ENCODE measurements at places on chromosomes 11 and 22.
A peak's percentile ranks its signal among the peaks of the same experiment; 100 is the strongest.

- no peak for DNase-seq
Measured at GRCh38 chr11:113396690-113397089, 9.1 kb downstream of the ANKK1 start.

GRCh38 chr11:5004424-5005274, 10.0 kb downstream of the OR51L1 start:
- DNase-seq = peak; percentile 87

DNA sequence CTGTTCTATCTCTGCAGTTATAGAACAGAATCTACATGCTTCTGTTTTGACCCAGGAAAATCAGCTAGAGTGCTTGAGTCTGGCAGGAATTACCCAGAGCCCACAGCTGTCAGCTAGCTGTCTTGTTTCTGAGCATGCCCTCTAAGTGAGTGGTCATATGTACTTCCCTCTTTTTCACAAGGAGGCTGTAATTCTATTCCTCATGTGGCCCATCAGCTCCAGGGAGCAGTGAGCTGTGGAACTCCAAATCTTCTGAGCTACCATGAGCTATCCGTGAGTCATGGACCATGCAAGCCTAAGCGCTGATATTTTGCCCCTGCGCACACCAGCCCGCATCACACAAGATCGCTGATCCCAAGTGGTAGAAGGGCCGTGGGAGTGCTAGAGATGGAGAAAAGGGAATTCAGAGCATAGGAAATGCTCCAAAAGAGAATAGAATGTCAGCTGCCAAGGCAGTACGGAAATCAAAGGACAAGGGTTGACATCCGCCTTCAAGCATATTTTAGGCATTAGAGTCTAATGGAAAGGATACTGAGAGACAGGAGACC, 5.4 kb downstream of the FJX1 start:
- no peak for DNase-seq

DNA sequence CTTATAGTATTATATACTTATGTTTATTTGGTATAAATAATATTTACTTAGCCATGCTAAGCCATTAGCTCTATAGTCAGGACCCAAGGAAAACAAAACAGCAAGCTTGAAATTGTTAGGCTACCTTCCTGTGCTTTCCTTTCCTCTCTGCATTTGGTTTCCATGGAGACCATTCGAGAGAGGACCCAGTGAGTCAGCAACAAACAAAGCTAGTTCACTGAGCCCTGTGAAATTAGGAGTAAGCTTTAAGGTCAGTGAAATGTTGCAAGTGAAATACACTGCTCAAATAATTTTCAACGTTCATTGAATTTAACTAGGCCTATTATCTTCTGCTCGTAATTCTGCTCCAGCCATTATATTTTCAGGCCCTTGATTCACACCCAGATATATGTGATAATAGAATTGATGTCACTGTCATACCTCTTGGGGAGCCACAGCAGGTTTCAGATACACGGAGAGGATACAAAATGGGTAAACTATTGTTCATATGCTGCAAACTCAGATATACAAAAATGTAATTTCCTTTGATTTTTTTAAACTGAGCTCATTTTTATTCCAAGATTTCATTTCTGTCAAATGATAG, 9.1 kb upstream of the OR10D3 start:
- DNase-seq = no peak

DNA sequence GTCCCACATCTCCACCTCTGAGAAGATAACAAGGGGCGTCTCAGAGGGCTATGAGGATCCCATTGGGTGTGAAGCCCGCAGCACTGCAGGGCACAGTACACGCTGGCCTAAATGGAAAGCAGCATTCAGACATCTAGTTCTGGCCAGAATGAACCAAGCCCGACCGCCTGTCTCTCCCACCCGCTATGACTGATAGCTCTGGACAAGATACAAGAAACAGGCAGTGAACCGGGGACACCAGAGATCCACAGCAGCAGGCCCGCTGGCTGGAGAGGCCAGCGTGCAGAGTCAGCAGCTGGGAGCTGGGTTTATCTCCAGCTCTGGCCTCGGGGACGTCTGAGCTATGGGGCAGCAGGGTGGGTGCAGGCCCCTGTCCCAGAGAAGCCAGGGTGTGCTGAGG, 9.6 kb downstream of the CERK start:
- no peak for DNase-seq

DNA sequence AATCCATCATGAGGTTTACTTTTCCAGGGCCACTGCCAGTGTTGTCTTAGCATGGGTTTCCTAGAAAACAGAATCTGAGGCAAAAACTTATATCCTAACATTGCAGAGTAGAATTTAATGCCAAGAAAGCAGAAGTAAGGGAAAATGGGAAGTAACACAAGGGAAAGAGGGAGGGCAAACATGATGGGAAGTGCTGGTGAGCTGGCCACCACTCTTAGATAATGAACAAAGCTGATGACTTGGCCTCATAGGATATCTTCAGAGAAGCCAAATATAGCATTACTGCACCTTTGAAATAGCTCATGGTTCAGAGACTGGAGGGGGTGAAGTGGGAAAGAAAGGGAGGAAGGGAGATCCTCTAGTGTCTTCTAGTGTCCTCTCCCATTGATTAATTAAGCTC, 24.8 kb upstream of the CALCB start:
- no peak for DNase-seq

DNA sequence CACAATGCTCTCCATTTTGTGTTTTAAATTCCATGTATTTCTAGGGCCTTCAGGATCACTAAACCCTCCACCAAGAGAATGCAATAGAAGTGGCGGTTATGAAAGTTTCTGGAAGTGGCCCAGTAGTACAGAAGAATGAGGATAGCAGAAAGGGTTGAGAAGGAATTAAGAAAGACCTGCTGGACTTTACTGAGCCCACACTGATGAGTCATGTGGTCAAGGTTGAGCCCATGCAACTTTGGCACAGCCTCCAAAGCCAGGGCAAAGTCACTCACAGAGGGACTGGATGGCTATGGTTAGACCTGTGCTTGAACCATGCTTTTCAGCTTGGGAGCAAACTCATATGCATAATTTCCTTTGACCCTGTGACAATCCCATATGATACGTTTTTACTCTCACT, 102.9 kb upstream of the PLET1 start:
- no peak for DNase-seq

DNA sequence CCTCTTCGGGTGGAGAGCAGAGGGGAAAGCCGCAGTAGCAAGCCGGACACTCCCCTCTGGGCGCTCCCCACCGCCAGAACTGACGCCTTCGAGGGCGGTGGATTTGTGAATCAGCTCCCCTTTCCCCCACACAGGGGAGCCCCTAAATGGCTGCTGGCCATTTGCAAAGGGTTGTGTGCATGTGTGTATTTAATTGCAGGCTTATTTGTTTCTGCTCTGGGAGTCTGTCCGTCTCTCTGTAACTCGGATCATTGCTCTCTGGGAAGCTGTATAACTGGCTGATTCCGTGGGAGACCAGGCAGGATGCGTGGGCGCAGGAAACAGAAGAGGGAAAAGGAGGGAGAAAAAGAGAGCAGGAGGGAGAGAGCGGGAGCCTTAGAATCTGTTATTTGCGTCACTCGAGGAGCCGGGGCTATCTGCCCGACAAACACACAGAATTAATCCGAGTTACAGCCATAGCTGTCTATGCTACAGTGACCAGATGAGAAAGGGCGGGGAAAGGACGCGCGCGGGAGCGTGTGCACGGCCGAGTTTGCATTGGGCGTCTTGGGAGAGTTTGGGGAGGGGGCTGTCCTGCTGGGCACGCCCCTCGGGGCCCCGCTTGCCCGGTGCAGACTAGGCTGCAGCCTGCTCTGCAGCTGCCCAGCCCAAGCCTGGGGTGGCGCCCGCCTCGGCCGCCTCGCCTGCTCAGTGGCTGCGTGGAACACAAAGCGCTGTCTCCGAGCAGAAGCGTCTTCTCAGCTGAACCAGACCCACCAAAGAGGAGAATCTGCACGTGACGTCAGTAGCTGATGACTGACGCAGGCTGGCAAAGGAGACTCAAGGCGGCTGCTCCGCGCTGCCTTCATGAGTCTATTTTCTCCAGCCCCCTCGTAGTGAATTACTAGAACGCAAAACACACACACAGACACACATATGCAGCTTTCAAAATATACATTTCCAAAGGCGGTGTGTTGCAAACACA, 105.3 kb upstream of the HSD17B12 start:
- peak; percentile 66 for DNase-seq

DNA sequence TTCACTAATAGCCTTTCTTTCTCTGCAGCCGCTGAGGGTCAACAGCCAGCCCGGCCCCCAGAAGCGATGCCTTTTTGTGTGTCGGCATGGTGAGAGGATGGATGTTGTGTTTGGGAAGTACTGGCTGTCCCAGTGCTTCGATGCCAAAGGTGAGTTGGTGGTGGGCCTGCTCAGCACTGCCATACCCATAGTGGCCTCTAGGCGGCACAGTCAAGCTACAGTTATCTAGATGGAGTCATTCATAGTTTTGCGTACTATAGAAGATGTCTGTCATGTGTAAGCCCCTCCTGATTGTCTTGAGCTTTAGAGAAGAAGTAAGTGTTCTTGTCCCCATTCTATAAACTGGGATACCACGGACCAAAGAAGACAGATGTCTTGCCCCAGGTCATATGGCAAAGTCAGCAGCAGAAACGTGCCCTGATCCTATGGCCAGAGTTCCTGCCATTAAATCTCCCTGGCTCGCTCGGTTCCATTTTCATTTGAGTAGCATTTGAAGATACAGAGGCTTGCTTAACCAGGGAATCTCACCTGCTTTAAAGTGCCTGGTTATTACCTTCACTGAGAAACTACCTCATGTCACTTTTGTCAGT, 42.1 kb upstream of the CRTAM start:
- DNase-seq = no peak

- no peak for DNase-seq
Measured at GRCh38 chr22:42880815-42881214, 23.7 kb upstream of the ARFGAP3 start.

- no peak for DNase-seq
Measured at GRCh38 chr11:133826866-133827265, 18.4 kb downstream of the SPATA19 start.

GRCh38 chr22:21672107-21672629, 6.4 kb downstream of the PPIL2 start:
- no peak for DNase-seq

DNA sequence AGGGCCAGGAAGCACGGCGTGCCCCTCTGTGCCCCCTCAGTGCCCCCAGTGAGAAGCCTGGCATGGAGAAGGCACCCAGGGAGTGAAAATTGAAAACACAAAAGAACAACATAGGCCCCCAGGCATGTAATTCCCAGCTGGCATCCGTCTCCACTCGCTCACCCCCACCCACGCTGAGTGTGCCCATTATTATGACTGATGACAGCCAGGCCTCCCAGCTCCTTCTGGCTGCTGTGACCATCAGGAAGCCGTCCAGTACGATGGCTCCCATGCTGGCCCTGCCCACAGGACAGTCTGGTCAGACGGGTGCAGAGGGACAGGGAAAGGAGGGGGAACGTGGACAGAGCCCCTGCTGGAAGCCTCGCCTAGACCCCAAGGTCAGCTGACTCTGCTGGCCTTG, 30.1 kb downstream of the ELFN2 start:
- DNase-seq = no peak

DNA sequence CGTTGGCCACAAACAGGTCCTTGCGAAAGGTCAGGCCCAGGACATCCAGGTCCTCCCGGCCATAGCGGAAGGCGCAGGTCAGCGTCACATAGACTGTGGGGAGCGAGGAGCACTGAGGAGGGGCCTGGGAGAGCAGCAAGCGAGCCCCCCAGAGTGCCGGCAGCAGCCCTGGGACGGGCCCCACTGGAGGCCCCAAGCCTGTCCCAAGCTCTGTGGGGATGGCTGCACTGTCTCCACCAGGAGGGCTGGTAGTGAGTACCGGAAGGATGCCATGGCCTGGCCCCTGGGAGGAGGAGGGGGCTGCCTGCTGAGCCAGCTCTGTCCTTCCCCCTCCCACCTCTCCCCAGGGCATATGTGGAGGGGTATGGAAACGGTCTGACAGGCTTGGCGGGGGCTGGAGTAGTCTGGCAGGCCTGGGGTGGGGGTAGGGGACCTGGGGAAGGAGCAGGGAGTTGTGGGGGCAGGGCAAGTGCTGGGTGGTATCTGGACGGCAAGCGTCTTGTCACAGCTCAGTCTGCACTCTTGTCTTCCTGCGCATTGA, 42.9 kb downstream of the TPBGL start:
- DNase-seq = no peak

DNA sequence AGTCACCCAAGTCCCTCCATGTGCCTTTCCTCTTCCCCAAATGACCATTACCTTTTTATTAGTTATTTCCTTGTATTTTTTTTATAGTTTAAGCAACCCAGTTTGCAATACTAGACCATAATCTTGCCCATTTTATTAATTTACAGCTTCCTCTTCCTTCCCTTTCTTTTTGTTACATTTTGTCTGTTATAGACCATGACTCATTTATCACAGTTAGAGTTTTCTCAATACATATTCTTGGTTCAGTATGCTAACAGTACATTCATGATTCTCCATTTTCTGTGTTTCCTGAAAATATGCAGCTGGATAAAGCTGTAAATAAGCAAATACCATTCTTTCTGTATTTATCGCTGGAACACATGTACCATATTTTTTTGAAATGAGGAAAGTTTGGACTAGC, 376.7 kb upstream of the RAG2 start:
- no peak for DNase-seq

DNA sequence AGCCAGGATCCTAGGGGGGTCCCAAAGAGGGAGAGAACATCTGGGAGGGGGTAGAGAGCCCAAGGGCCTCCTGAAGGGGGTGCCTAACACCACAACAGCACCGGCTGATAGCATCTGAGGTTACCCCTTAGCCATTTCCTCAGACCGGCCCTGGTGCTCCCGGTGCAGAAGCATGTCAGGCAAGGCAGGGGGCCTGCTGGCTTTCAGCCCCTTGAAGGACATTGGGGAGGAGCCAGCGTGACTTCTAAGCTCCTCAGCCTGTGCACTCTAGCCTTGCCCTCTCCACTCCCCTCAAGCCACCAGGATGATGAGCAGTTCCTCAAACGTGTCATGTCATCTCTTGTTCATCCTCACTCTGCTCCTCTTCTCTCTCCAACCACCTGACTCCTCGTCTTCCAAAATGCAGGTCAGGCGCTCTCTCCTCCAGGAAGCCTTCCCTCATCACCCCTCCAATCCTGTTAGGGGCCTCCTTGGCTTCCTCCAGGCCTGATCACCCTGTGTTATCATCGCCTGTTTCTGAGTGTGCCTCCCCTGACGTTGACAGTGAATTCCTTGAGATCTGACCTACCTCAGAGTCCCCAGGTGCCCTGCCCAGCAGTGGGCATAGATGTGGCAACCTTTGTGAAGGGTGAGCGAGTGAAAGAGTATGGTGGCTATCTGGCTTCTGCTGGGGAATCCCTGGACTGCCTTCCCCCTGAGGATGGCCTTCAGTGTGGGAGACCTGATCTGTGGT, 6.1 kb downstream of the P2RY2 start:
- DNase-seq = peak; percentile 46

Data from posterior cingulate gyrus (tissue), 11 donors.